ENCODE measurements at places on chromosomes 4 and X. TPM values are rescaled to one million over a fixed set of nuclear protein-coding genes. Genes with fewer than 3 reads are reported as not detected.

DNA sequence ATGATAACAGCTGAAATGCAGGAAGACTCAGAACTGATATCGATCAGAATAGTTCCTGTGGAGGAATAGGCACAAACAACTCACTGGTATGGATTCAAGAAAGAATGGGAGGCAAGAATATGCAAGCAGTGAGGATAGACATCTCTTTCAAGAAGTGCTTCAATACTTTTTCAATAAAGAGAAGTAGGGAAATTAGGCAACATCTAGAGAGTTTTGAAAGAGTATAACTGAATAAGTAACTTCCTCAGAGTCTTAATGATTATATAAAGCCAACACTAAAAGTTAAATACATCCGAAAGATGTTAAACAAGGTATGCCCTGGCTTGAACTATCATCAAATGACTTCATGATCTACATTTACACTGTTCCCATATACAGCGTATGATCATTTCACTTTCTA, 1443.0 kb downstream of the PCDH7 start:
- no peak for DNase-seq

GRCh38 chrX:37776987-37777325, 2.9 kb upstream of the CYBB start:
- no peak for DNase-seq

DNA sequence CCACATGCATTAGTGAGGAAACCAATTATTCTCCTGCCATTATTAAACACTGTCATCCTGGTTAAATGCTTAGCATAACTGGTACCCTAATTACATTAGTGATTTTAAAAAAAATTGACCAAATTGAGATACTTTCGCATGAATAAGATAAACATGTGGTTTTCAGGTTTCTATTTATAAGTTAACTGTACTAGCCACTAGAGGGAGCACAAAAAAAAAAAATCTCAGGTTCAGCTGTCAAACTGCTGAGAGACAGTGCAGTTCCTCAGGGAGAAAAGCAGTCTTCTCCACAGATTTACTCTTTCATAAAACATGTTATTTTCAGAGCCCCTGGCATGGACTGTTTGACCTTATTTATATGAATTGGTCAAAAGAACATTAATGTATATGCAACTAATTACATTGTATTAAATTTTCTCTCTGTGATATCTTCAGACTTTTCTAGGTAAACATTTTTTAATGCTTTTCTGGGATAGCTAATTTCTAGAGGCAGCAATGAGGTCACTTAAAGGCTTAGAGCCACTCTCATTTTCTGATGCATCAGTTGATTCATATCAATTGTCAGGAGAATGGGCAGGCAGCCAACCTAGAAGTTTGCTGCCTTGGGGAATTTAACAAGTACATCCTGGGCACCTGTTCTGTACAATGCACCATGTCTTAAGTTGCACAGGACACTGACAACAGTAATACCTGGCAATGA, 167.5 kb downstream of the CDS1 start:
- DNase-seq, result peak; percentile 31

DNA sequence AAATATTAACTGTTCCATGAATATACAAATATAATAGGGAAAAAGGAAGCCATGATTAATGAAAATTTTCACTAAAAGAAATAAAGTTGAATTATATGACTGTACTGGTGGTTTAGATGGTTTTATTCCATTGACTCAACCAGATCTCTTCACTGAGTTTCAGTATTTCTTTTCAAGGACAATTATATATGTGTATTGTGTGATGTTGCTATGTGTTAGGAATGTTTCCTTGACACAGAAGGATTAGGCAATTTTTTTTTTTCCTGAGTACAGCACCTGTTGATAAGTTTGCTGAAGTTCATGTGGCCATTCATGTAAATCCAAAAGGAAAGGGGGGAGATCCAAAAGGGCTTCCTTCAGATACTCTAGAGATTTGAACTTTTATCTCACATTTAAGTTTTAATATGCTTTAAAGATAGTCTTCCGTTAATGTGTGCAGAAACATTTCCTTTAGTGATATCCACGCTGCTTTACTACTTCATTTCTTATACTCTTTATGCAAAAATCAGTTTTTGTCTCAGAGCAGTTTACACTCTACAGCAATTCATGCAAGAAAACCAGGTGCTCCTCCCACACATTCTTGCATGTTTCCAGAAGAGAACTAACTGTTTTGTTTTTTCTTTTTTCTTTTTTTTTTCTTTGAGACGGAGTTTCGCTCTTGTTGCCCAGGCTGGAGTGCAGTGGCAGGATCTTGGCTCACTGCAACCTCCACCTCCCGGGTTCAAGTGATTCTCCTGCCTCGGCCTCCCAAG, 249.1 kb downstream of the RPA4 start:
- DNase-seq, result no peak

- no peak for DNase-seq
Measured at GRCh38 chr4:23897564-23898109, 7.8 kb upstream of the PPARGC1A start.

- no peak for DNase-seq
Measured at GRCh38 chr4:73727685-73728084, 12.7 kb upstream of the CXCL8 start.

- no peak for DNase-seq
Measured at GRCh38 chrX:55340896-55341433, 76.2 kb upstream of the PAGE3 start.

DNA sequence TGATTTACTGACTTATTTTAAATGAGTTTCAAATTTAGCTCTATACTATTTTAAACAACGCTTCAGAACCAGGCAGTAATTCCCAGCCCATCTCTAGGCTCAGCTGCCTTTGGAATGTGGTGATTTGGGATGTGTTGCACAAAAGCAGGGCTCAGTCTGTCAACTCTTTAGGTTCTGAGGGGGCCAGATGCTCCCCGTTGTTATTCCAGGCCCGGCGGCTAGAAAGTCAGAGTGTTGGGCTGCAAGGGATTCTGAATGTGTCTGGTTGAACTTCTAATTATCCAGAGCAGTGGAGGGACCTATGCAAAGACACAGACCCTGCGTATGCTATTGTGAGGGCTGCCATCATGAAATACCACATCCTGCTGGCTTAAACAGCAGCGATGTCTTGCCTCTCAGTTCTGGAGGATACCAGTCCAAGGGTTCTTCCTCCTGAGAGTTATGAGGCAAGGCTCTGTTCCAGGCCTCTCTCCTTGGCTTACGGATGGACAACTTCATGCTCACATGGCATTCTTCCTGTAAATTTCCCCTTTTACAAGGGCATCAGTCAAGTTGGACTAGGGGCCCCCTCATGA, 123.2 kb upstream of the TRIM2 start:
- DNase-seq, result no peak

The DUX4 gene
- not detected for total RNA-seq
